ENCODE measurements at places on chromosomes 5 and 9.

DNA sequence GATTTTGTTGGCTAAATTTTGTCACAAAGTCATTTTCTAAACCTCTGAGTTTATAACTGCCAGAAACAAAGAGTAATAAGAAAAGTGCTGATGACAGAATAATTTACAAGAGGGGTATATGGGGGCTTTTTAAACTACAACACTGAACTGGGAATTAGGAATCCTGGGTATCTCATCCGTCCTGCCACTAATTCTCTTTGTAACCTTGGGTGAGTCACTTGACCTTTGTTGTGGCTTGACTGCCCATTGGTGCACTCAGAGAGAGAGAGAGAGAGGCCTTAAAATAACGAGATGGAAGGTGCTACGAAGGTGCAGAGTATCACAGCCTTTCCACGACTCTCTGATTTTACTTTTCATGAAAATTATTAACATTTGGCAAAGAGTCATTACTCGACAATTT, 130.3 kb upstream of the CNTLN start:
- DNase-seq, result no peak

DNA sequence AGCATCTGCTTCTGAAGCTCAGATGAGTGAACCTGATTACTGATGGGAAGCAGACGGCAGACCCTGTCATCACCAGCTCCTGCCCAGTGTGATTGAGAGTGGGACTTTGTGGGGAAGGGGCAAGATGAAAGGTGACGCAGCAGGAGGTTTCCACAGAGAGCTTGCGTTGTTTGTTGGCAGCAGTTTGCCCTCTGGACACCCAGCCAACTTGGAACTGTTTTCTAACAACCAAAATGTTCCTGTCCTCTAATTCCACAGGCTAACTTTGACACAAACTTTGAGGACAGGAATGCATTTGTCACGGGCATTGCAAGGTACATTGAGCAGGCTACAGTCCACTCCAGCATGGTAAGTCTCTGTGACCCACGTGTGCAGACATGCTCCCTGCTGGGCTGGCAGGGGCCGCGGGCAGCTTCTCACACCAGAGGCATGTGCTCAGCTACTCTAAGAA, 20.9 kb downstream of the CYFIP2 start:
- DNase-seq, result no peak

- no peak for DNase-seq
These were observed 51.4 kb downstream of the COL23A1 start for GRCh38 chr5:178538741-178539229.

DNA sequence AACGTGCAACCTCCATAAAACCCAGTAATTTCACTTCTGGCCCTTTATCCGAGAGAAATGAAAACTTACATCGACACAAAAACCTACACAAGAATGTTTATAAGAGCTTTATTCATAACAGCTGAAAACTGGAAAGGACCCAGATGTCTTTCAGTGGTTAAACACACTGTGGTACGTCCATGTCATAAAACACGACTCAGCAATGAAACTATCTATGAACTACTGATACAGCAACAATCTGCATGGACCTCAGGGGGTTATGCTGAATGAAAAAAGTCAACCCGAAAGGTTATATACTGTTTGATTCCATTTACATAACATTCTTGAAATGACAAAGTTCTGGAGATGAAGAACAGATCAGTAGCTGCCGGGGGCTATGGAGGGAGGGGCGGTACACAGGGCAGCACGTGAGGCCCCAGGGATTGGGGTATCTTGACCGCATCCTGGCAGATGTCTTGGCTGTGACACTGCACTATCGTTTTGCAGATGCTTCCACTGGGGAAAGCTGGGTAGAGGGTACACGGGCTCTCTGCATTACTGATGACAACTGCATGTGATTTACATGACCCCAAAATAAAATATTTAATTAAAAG, 4.1 kb downstream of the CCDC127 start:
- no peak for DNase-seq

GRCh38 chr5:24525414-24525813, 119.4 kb downstream of the CDH10 start:
- DNase-seq, result no peak

GRCh38 chr5:177496070-177496726, 1.2 kb downstream of the PDLIM7 start:
- DNase-seq, result no peak

DNA sequence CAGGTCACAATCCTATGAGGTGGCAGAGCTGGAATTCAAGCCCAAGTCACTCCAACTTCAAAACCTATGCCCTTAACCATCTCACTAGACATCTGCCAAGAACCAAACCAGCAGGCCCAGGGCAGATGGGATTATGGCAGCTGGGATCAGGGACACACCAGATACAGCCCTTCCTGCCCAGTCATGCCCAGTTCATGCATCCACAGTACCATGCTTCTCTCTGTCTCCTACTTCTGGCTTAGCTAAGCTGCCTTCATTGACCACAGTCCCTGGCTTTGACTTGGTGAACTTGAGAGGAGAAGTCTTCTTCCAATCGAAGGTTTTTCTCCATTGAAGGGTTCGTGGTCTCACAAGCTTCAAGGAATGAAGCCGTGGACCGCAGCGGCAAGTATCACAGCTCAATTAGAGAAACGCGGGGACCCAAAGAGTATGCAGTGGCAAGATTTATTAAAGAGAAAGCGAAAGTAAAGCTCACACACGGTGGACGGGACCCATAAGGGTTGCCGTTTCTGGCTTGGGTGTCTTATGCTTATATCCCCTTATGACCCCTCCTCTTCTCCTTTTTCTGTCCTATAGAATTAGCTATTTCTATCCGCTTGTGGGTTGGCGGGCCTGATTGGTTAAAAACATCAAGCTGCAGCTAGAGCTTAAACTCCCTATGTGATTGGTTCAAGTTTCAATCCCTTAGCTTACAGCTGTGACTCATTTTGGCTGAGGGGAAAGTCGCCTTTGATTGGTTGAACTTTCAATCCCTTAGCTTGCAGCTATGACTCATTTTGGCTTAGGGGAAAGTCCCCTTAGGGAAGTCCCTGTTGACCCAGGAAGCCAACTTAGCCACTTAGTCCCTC, 101.2 kb downstream of the TRIM36 start:
- no peak for DNase-seq

DNA sequence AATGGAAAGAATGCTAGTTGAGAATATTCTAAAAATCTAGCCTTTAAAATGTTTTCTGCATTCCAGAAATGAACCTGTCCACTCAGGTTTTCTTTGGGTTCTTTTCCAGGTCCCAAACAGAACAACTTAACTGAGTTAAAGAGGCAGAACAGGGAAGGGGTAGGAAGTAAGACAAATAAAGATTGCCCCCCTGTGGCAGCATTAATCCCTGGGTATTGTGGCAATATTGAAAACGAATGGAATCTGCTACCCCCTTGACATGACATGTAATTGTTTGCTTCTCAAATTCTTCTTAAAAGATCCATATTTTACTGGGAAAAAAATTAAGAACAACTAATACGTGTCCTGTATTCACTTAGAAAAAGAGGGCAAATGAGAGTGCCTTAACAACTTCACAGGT, 9.3 kb upstream of the RBM22 start:
- no peak for DNase-seq

DNA sequence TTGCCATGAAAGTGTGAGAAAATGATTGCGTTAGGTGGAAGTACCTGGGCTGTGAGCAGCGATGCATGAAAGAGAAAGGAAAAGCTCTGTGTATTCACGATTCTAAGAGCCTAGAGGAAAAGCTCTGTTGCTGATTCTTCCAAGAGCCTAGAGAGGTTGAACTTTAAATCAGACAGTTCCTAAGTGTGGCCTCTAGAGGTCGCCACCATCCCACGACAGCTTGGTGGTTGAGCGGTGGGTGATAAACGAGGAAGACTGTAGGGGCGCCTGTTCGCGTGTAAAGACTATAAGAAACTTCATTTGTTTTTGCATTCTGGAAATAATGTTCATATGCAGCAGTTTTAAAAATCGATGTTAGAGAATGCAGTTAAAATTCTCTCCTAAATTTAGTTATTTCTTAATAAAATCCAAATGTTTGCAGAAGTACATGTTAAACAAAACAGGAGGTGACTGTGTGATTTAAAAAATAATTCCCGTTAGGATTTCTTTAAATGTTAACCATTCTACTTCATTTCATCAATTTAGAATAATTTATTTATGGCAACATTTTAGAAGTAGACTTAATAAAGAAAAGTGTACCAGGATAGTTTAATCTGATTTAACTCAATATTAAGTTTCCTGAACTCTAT, 107.7 kb downstream of the TENT4A start:
- DNase-seq, result no peak

- DNase-seq, result no peak
These were observed 63.9 kb downstream of the C9orf152 start for GRCh38 chr9:110143950-110144545.

DNA sequence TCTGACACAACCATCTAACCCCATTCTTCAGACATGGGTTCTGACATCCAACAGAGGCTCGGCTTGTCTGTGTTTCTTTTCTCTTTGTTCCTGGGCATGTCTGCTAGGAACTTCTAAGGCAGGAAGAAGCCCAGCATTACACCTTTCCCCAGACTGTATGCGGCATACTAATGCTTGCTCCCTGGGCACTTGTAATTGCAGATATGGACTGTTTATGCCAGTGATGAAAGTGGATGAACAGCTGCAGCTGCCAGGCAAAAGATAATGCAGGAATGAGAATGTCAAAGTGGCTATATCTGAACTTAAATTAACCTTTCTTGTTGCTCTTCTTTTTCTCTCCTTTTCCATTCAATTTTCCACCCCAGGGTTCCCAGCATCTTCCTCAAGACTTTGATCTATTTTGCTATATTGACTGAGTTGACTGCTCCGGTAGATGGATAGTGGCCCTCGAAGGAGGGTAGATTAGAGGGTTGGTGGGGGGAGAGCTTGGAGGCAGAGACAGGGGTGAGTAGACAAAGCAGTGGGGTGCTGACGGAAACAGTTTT, 344.4 kb downstream of the MAN2A1 start:
- DNase-seq, result no peak

DNA sequence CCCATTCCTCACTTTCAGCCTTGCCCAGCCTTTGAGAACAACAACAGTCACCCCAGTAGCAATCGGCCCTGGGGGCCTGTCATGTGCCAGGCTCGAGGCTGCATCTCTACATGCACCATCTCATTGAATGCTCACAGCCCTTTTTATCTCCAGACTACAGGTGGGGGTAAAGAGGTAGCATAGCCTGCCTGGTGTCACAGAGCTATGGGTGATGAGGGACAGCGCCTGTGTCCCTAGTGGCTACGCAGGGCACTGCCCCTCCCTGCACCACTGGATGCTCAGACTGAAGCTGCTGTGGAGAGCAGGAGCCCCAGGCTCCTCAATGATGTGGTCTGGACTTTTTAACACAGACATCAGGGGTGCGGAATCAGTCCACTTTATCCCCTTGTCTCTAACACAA, 2.8 kb downstream of the CAMK2A start:
- no peak for DNase-seq

DNA sequence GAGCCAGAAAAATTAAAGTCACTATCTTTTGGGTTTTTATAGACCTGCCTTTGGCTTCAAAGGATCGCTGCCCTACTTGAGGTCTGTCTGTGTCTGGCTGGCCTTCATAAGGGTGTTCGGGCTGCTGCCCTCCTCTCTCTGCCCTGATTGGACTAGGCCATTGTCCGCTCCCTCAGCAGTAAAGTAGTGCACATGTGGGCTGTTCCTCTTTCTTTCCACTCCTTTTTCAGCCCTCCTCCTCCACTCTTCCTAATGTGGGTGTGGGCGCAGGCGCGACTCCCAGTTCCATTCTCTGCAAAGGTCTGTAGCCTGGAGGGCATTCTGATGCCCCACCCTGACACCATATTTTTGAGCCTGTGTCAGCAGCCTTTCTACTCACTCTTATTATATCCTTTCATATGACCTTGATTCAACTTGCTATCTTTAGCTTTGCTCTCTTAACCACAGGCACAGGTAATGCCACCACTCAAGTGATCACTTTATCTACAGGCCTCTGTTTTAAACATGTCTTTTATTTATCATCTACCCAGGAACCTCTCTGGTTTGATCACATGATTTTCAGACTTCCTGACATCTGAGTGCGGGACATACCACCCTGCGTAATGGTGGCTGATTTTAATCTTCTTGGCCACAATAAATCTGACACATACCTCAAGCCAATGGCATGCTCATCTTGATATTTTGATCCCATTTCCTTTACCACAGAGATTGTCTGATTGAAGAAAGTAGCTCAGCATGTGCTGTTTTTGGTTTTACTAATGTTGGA, 144.5 kb downstream of the AOPEP start:
- no peak for DNase-seq

DNA sequence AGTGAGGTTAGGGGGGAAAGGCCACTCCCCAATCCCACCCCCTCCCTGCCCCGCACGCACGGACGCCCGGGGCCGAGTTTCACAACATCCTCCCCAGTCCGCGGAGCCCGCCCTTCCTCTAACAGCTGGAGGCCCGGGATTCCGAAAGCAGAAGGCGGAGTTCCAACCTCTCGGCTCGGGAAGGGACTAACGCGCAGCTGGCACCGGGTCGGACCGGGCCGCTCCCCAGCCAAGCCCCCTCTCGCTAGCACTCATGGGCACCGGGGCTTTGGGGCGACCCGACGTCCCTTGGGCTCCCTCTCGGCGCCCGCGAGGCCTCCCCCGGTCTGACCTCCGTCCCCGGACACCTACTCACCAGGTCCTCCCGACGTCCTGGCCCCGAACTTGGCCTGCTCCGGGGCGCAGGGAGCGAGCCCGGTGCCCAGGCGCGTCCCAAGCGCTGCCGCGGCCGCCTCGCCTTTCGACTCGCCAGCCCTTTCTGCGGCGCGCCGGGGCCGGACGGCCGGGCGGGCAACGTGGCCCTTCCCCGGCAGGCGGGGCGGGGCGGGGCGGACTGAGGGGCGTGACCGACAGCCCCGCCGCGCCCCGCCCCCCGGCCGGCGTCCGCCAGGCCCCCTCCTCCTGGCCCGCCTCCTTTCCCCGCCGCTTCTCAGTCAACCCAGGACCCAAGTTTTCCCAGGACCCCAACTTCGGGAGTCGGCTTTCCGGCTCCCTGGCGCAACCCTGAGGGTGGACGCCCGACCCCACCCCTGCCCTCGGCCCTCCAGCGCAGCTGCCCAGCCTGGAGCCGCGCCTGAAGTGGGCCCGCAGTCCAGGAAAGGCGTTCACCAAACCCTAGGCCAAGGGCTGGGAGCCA, at the start of gene MGAT1:
TSS of gene MGAT1 (minus strand) at position 482 of the 856 bp plus-strand sequence. CDS start 9,835 bp downstream, outside the sequence.
- peak; percentile 64 for DNase-seq

DNA sequence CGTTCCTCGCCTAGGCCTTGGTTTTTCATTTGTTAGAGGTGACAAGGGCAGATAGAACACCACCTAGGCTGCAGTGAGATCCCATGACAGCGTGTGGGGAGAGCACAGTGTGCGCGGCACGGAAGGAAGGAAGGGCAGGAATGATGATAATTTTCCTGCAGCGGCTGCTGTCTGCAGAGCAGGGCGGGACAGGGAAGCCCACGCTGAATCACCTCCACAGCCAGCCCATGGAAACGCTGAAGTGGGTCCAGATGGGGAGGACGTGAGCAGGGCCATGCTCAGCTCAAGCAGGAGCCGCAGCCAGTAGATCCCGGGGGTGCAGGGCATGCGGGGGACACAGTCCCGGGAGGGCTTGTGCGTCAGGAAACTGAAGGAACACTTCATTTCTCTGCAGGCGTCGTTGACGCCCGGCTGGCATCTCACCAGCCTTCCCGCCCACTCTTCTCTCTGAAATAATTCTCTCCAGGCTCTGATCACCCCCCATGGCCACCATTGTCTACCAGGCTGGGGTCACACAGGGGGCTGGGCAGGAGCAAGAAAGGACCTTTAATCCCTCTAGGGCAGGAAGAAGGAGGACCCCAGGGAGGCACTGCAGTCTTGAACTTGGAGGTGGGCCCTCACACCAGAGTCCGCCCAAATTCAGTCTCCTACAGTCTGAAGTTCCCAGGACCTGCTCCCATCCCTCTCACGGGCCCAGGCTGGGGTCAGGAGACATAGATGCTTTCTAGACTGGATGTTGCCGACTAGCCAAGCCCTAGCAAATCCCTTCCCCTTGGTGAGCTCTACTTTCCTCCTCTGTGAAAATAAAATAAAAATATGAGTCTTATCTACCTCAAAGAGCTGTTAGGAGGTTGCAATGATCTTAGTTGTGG, 20.9 kb upstream of the SYNPO start:
- DNase-seq, result no peak
